Suppressor macrophage (primary cell): ENCODE measurements at places on chromosomes 1 and 21.
A peak's percentile ranks its signal among the peaks of the same experiment; 100 is the strongest.

DNA sequence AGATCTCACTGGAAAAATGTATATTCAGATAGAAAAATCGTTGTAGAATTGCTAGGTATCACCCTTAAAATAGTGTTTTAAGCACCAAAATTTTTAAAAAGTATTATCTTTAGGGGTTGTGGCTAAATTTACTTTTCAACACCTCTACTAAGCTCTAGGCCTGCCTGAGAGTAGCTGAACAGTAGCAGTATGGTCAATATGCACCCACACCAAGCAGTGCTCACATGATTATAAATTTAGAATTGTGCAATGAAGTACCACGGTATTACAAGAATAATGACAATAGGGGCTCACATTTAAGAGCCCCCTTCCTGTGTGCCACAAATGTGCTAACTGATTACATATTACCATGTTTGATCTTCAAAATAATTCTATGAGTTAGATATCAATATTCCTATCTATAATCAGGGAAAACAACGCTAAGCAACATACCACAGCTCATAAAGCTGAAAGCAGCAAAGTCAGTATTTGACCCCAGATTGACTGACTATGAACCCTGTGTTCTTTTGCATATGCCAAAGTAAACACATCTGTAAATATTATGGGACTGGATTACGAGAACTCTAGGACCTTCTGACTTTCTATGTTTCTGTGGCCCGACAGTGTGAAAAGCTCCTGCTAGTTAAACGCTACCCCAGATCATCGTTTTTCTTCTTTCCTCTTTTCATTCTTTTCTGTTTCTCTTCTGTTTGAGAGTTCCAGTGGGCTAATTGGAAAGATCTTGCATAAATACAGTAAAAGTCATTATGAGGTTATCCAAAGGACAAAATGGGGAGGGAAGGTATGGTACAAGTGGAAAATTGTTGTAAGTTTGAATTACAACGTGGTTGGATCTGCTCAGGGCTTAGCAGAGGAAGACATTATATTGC is 201.1 kb upstream of the C1orf87 start:
- no peak for DNase-seq

- DNase-seq = peak; percentile 61
These were observed 13.0 kb downstream of the IFI6 start for GRCh38 chr1:27658951-27659496.

- no peak for DNase-seq
These were observed 466.5 kb downstream of the NCAM2 start for GRCh38 chr21:21464684-21465083.

DNA sequence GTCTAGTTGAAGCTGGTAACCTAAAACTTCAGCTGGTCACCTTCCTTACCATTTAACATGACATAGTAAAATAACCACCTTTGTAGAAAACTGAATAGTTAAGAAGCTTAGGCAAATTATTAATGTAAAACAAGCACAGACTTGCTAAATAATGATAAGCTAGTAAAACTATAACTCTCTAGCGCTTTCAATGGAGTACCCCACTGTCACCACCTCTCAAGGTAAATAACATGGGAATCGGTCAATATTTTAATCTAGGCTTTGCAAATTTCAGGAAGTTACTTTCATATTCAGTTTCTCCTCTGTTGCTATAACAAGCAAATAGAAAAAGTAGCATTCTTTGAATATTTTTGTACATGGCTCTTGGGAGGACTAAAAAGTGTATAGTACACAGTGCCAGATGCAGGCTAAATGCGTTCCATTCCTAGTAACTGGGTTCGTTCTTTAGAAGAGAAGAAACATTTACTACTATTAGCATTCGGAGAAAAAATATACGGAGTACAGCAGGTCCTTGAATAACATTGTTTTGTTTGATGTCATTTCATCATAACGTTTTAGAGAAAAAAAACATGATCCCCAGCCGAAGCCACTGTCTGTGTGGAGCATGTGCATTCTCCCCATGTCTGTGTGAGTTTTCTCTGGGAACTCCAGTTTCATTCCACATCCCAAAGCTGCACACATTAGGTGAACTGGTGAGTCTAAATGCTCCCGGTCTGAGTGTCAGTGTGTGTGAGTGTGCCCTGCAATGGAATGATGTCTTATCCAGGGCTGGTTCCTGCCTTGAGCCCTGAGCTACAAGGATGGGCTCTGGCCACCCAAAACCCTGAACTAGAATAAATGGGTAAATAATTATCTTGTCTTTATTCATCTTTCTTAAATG is 52.5 kb downstream of the EPRS1 start:
- no peak for DNase-seq

DNA sequence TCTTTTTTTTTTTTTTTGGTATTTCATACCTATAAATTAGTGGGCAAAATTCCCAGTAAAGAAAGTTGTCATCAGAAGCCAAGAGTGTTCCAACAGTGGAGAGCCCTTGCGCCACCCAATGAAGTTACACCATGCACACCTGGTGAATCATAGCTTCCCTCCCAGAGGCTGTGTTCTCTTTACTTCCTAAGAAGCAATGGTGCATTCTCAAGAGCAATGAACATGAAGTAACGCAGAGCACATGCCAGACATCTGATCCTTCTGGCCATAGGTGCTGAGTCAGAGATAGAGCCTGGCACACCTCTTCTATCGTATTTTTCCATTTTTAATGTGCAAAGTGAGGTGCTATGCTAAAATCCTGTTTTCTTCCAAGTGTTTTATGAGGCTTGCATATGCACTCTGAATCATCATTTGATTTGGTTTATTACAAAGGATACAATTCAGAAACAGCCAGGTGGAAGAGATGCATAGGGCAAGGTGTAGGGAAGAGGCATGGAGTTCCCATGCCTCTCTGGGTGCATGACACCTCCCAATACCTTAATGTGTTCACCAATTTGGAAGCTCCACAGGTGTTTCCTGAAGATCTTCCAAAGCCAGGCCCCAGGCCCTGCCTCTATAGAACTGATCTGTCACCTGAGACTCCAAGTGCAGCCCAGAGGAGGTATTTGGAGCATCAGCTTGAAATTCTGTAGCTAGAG is 408.0 kb downstream of the SIPA1L2 start:
- DNase-seq = no peak

- DNase-seq = no peak
These were observed 56.4 kb downstream of the ELK4 start for GRCh38 chr1:205575294-205575885.

GRCh38 chr1:31509124-31510072 is 66.9 kb upstream of the TINAGL1 start:
- peak; percentile 35 for DNase-seq

- DNase-seq = no peak
These were observed 71.5 kb upstream of the RGS4 start for GRCh38 chr1:162997499-162998285.

GRCh38 chr1:222241410-222241809 is 306.5 kb downstream of the HHIPL2 start:
- no peak for DNase-seq

- peak; percentile 54 for DNase-seq
These were observed 62.3 kb downstream of the PTGS2 start for GRCh38 chr1:186617926-186618325.

DNA sequence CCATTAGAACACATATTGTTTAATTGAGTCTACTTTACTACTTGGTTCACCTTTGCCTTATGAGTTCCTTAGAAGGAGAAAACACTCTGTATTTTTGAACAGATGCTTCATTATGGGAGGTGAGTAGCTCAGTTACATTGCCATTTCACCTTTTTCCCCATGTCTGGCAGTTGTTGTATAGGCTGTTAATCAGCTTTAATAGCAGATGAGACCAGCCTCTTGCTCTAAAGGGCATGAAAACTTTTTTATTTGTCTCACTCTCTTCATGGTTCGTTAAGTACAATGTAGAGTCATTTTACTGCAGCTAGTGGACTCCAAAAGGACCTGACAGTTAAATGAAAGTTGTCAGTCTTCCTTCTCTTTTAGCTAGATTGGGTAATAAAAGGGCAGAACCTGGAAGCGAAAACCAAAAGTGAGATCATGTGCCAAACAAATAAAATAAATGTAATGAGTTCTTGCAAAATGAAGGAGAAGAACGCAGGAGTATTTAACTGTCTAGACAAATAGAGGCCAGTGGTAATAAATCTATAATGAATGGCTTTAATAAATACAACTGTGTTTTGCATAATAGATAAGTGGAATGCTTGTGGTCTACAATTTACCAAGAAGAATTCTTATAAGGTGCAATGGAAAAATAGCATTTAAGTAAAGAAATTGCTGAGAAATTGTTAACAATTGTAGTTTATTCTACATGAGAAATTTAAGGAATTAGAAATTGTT is 180.0 kb upstream of the NEGR1 start:
- DNase-seq = no peak

GRCh38 chr1:6584126-6585080 is 4.6 kb downstream of the ZBTB48 start:
- DNase-seq = no peak
